NCI-H1694 (cell line): ENCODE measurements at places on chromosomes 2 and 18.

DNA sequence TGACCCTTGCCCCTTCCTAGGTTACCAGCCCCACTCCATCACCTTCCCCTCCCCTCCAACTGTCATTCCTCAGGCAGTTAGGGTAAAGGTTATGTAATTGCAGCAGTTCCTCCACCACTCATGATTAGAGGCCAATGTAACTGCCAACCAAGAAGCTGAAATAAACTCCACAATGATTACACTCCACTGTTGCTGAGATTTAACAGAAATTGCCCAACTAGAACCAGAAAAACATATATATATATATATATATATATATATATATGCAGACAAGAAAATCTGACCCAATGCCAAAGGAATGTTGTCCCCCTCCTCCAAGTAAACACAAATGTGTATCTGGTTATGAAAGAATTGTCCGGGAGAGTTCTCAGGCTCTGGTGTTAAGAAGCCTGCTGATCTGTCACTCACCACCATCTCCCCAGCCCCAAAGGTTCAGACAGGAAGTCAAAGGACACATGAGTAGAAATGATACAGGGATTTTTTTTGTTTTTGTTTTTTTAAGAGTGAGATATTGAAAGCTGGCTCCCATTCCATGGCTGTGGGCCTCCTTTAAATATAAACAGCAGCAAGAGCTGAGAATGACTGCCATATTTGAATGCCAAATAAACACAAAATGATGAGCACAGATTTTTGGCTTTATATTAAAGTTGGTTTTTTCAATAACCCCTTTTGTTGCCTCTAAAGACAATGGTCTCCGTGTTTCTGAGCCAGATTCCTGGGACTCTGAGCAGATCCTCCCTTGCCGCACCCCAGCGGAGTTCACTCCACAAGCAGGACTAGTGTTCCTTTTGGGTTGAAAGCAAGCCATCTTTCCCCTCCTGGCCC is 127.2 kb upstream of the MAPRE2 start:
- DNase-seq: no peak

DNA sequence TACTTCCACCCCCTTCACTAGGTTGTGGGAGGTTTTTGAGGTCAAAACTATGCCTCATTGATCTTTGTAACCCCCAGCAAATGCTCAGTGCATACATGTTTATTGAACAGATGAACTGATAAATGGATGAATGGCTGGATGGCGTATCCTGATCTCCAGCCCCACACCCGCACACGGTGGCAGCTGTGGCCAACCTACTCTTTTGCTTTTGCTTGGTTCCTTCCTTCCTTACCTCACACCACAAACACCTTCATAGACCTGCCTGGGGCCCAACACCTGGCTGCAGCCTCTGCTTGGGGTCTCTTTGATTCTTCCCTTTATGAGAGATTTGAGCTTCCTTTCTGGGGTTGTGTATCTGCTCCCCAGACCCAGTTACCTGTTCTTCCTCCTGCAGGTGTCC is 25.9 kb downstream of the SPP2 start:
- DNase-seq: no peak

GRCh38 chr2:57696016-57696415 is 350.6 kb upstream of the VRK2 start:
- no peak for DNase-seq

DNA sequence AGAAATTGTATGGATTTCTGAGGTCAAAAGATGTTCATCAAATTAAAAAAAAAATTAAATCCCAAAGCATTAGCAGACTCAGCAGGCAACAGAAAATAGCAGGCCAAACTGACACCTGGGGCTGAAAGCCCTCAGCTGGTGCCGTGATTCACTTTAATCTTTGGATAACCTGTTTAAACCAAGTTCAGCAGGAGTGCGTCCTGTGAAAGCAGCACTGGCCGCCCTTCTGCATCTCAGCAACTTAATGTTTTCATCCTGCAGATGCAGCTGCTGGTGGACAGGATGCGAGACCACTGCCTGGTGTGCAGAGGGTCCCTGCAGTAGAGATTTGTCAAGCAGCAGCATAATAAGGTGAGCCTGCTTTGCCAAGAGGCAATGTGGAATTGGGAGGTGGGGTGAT is 41.2 kb downstream of the CCDC68 start:
- DNase-seq: no peak

DNA sequence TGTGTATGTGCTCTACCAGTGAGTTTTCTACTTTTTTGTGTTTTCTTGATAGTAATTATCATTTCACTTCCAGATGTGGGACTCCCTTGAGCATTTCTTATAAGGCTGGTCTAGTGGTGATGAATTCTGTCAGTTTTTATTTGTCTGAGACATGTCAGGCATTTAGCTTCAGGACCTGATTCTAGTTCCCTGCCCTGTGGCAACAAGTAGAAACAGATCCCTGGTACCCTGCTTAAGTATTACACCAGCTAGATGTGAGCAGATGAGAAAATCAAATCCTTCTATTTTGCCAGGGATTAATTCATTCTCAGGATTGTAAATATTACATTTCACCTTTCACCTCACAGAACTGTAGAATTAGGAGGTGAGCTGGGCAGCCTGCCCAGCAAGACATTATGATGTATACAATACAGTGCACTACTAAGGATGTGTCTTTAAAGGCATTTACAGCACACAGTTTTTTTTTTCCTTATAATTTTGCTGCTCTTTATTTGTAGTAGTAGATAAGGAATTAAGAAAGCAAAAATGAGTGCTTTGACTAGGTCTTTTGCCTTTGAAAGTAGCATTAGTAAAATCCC is 35.1 kb downstream of the GALM start:
- no peak for DNase-seq

DNA sequence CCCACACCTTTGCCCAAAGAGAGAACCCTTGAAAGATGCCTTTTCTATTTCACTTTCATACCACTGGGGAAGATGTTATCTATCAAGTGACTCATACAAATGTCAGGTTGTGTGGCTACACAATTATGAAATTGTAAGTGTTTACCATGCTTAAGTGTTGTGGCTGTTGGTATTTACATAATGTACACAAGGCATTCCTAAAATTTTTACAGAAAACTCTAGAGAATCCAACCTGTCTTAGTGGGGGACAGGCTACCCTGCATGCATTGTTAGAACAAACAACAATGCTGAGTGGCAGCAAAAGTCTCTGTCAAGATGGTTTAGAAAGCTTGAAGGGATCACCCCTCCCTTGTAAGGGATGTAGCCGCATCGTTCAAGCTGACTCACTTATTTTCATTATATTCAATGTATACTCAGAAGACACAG is 5.5 kb upstream of the MGAT4A start:
- no peak for DNase-seq
